Activated CD4-positive, CD25-positive, alpha-beta regulatory T cell (primary cell): ENCODE measurements at places on chromosomes 6 and 20.
A peak's percentile ranks its signal among the peaks of the same experiment; 100 is the strongest.

- DNase-seq, result no peak
These were observed 169.7 kb upstream of the TFAP2D start for GRCh38 chr6:50543666-50544065.

- no peak for DNase-seq
These were observed 59.5 kb downstream of the CRYBG1 start for GRCh38 chr6:106419900-106420613.

DNA sequence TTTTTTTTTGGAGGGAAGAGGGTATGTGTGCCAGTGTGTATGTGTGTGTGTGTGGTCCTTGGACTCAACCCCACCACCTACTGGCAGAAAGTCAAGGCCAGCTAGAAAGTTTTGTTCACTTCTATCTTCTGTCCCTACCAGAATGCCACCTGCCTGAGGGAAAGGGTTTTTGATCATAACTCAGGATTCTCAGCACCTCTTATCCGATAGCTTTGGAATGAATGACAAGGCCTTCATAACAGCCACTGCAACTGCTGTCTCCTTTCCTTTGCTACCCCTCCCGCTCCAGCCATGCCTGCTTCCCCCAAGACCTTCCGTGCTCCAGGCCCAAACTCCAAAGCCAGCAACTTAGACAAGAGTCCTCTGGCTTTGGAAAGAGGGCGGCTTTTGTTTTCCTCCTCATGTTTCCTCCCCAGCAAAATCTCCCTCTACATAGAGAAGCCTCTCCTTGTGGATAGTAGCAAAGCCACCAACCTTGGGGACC is 18.7 kb downstream of the BTN3A1 start:
- DNase-seq, result peak; percentile 4

DNA sequence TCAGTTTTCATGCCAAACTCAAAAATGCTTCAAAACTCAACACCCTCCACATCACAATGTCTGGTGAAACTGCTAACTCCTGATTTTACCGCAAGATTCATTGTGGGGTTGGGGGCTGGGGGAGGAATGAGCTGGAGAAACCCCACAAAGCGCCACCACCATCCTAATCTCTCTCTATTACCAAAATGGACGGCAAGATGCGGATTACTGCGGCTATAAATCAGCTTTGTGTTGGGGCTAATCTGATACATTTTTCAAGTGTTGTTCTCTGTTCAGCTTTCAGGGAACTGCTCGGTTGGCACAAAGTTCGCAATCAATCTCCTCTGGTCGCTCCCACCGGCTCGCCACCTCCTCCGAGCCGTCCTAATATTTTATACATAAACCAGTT is 83.7 kb downstream of the TMEM242 start:
- DNase-seq, result no peak

GRCh38 chr20:42979720-42980119 is 210.0 kb downstream of the PTPRT start:
- DNase-seq, result no peak

DNA sequence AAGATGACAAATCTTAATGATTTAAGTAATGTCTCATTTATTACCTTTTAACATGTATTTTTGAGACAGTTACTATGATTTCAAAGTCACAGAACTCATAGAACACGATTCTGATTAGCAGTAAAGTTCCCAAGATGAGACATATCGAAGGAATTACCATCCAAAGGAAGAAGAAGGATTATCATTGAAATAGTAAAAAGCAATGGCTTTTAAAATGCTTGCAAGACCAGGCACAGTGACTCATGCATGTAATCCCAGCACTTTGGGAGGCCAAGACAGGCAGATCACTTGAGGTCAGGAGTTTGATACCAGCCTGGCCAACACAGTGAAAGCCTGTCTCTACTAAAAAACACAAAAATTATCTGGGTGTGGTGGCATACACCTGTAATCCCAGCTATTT is 219.2 kb downstream of the KHDC1L start:
- no peak for DNase-seq

DNA sequence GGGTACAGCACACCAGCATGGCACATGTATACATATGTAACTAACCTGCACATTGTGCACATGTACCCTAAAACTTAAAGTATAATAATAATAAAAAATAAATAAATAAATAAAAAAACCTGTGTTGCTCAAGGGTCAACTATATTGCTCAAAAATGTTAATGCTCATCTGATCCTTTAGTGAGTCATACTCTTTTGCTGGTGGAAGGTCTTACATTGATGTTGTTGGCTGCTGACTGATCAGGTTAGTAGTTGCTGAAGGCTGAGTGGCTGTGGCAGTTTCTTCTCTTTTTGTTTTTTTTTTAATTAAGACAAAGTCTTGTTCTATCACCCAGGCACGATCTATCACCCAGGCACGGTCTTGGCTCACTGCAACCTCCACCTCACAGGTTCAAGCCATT is 29.6 kb upstream of the SMIM26 start:
- DNase-seq, result no peak

- DNase-seq, result no peak
These were observed 512.0 kb downstream of the CDKAL1 start for GRCh38 chr6:21046276-21046675.

DNA sequence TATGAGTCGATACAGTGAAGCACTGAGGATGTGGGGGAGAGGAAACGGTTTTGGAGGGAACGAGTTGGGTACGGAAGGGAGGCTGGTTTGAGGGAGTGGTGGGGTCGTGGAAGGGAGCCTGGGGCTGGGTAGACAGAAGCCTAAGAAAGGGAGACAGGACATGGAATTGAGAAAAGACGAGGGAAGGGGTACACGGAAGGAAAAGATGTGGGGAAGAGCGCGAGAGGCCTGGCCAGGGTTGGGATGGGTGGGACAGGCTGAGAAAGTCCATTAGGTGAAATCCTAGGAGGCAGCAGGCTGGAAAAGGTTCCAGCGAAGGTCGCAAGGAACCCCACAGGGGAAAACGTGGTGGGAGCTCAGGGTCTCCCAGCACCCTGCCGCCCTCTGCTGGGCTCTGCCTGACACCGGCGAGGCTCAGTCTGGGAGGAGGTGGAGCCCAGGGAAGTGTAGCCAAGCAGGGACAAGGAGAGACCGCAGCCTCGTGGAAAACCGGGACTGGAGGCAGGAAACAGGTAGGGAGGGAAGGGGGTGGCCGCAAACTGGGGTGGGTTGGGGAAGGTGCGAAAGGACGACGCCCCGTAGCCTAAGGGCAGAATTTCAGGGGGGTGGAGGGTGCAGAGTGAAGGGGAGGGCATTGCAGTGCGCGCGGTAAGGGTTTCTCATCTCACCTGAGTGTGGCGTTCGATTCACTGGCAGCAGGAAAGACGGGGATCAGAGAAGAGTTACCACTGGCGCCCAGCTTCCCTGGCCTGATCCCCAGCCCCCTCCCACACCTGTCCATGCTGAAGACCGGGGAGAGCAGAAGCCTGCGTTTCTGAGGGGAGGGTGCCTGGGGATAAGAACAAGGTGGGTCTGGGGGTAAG is 4.3 kb downstream of the GABBR1 start:
- DNase-seq, result peak; percentile 25

- DNase-seq, result no peak
These were observed 52.6 kb upstream of the CEP162 start for GRCh38 chr6:84280030-84280429.

- DNase-seq, result no peak
These were observed 60.8 kb downstream of the RTN4IP1 start for GRCh38 chr6:106568530-106568929.

DNA sequence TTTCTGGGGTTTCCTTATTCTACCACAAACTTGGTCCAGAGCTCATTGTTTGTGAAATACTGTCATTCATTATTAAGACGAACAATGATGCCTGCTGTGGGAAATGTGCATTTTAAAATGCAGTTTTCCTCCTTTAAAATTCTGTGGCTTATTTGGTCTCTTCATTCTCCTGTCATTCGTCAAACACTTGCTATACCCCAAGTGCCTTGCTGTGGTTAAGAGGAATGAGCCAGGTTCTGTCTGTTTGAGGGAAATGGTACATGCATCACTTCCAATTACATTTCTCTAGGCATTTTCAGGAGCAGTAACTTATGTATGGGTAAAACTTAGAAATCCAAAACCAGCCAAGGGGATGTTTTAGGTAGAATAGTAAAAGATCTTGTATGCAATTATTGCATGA is 1087.7 kb downstream of the KIF16B start:
- DNase-seq, result no peak

DNA sequence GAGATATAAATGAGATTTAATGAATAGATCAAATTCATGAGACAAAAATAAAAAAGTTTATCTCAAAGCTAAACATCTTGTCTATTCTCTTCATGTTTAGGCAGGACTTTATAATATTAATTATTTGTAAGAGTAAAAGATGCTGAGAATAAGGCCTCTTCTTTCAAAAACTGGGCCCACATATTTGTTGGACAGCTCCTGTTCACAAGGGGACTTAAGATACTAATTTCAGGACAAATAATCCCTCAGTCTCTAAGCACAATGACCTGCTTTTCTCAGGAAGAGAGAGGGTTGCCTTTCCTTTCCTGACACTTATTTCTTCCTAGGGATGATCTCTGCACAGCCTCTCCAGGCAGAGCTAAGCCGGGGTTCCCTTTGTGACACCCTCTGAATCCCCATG is 43.3 kb downstream of the NOX3 start:
- no peak for DNase-seq

- no peak for DNase-seq
These were observed 26.0 kb downstream of the ZC3H12D start for GRCh38 chr6:149458806-149459205.

GRCh38 chr20:62642051-62642665 is at the start of gene SLCO4A1:
Gene SLCO4A1, plus strand, starts transcription at chr20:62642503. Its CDS starts 13,952 bp downstream, at chr20:62656455.
- peak; percentile 76 for DNase-seq

DNA sequence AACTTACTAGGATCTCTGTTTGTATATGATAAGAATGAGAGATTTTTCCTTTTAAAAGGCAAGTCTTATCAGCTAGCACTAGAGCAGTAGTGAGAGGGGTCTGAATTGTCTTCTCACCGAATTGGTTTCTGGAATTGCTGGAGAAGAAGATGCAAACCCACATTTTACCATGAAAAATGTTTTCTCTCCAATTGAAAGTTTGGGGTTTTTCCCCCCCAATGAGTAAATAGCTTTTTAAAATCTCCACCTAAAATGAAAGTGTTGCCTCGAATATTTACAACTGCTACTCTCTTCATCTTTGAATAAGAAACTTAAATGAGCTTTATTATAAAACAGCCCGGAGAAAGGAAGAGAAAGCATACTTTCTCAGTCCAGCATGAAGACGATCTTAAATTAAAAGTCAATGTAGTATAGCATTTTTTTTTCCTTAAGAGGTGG is 1.8 kb downstream of the TCF21 start:
- no peak for DNase-seq

- DNase-seq, result no peak
These were observed 543.9 kb upstream of the JARID2 start for GRCh38 chr6:14701946-14702345.

- no peak for DNase-seq
These were observed 3.9 kb downstream of the HLA-DQA1 start for GRCh38 chr6:32641122-32641521.

- DNase-seq, result no peak
These were observed 74.0 kb downstream of the SYNE1 start for GRCh38 chr6:152563177-152563576.

DNA sequence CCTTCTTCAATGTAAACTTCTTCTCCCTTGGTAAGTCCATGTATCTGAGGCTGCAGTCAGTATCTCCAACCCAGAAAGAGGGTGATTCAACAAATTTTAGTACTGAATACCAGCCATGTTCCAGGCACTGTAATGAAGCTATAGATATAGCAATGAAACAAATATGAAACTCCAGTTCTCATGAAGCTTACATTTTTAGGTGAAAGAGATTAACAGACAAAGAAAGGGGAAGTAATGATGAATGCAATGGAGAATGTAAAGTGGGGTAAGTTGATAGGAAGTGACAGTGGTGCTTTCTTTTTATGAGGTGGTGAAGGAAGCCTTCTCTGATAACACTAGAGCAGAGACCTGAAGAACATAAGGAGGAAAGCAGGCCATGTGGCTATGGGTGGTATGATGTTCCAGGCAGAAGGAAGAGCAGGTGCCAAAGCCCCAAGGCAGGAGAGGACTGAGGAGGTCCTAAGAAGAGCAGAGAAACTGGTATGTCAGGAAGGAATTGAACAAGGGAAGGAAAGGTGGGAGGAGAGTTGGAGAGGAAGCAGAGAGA is 143.6 kb downstream of the TFAP2B start:
- DNase-seq, result no peak

- no peak for DNase-seq
These were observed 47.0 kb downstream of the EZR start for GRCh38 chr6:158772172-158772571.

- no peak for DNase-seq
These were observed 90.8 kb downstream of the TRMT11 start for GRCh38 chr6:126076992-126077664.
